ENCODE measurements at places on chromosomes 5 and 9. TPM values are rescaled to one million over a fixed set of nuclear protein-coding genes. Genes with fewer than 3 reads are reported as not detected.

Gene BTNL8
- total RNA-seq = not detected

Gene COL15A1
- total RNA-seq = not detected

Gene F2RL1
- total RNA-seq = not detected

Gene CFAP77
- not detected for total RNA-seq

Gene PCDHB4
- not detected for total RNA-seq

Gene CDO1
- total RNA-seq = not detected

Gene SLC22A4
- total RNA-seq = not detected

Gene CARTPT
- total RNA-seq = not detected

Gene CNTNAP3
- total RNA-seq = not detected

Gene UGT3A1
- total RNA-seq = not detected

Gene CSF1R
- total RNA-seq = not detected

Gene SAXO1
- total RNA-seq = not detected

Gene ZFP2
- total RNA-seq = 0.32 TPM

Gene SLC9A3
- 2.7 TPM for total RNA-seq

Gene MTREX
- 125 TPM for total RNA-seq

Gene PRRC1
- total RNA-seq = 46.5 TPM

Gene LHX6
- not detected for total RNA-seq

Gene ZBTB43
- total RNA-seq = 6.4 TPM

Gene PRDM9
- total RNA-seq = not detected

Gene FAM221B
- not detected for total RNA-seq

Gene IL31RA
- not detected for total RNA-seq

Gene INSL6
- total RNA-seq = not detected

Gene CXXC5
- 30.4 TPM for total RNA-seq

Gene FCN2
- not detected for total RNA-seq

Gene GEMIN5
- total RNA-seq = 25.6 TPM

Gene IL5
- not detected for total RNA-seq

Gene PCDHB6
- not detected for total RNA-seq

Gene PCDHA1
- not detected for total RNA-seq

Gene NR5A1
- not detected for total RNA-seq

Gene IGIP
- 5.5 TPM for total RNA-seq

Data from OCI-LY7 (cell line).